ENCODE measurements at places on chromosomes 4 and X.

DNA sequence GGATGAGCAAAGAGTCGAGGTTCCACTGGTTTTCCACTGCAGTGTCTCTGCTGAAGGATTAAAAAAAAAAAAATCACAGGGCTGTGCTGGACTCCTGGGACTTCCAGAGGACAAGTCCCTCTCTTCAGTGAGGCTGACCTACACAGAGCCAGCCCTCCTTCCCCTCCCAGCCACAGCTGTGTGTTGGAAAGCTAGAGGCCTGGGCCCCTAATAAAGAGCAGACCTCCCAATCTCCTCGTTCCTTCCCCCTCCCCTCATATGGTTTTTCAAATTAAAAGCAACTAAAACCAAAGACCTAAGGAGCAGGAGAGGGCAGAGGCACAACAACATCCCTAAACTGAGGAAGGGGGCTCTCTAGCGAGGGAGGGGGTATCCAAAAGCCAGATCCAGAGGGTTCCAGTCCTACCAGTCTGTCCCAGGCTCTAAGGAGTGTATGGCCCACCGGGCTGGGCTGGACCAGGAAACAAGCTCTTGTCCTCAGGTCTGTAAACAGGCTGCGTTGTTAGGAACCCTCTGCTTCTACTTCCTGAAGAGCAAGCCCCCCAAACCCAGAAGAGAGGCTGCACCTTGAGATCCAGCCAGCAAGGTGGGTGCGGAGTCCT is 4.0 kb upstream of the PDGFRA start:
- DNase-seq: no peak

DNA sequence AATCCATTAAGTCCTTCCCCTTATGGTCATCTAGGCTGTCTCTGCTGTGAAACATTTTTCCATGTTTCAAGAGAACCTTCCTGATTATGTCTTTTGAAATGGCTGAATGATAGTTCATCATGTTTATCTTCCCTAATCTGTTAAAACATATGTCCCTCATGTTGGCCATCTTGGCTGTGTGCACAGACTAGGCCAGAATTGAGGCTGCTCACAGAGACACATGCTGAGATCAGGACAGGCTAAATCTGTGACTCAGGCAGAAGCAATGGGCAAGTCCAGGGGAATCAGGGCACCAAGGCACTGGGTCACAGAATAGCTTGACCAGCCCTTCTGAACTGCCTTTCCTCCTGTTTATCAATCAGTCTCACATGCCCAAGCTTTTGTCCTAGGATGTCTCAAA is 78.3 kb downstream of the FHDC1 start:
- DNase-seq: no peak

DNA sequence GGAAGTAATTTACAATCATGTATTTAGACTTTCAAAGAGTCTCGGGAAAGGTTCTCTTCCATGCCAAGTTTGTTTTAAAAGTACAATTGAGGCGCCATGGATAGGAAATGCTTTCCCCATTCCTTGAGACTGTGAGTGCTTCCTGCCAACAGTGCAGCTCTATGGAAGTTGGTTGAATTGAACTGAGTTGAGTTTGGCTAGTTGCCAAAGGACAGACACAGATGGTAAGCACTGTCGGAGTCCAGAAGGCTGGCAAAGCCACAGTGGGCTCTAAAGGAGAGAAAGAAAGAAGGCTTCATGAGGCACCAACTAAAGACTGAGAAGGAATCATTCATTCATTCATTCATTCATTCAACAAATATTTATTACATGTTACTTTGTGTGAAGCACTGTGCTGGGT is 4.3 kb upstream of the KCNE5 start:
- DNase-seq: no peak

GRCh38 chr4:18394656-18395055 is 373.1 kb upstream of the LCORL start:
- no peak for DNase-seq

DNA sequence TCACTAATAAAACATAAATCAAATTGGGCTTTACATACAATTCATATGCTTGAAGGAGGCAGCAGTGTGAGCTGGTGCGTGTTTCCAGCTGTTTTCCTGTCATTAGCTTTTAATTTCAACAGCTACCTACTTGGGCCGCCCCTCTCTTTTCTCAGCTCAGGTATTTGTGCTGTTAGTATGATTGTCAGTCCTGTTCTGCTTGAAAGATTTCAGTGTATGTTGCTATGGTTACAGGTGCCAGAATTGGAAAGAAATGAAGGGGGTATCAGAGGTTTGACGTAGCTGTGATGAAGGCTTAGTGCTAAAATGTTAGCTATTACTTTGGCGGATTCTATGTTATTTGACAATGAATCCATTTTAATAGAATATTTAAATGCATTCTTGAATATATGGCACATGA is 440.3 kb downstream of the ZIC3 start:
- no peak for DNase-seq

GRCh38 chrX:37578045-37578444 is 6.6 kb downstream of the LANCL3 start:
- DNase-seq: no peak

GRCh38 chr4:168509786-168510185 is 12.9 kb downstream of the PALLD start:
- DNase-seq: no peak

DNA sequence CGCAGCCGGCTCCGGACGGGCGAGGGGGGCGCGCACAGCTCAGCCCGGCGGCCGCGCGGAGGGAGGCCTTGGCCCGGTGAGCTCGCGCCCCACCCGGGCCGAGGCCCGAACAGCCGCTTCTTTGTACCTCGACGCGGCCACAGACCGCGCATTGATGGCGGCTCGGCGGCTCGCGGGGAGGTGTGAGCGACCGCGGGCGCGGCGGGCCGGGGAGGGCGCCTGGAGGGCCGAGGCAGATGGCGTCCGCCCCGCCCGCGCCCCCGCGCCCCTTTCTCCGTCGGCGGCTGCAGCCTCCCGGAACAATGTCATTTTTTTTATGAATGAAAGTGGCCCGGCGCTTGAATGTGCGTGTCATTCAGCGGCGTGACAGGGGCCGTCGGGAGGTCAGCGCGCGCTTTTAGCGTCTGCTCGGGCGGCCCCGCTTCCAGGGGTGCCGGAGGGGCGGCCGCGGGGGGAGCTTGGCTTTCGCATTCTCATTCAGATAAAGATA is 1.8 kb downstream of the FGFR3 start:
- DNase-seq: no peak

GRCh38 chrX:20530406-20530921 is 263.8 kb upstream of the RPS6KA3 start:
- peak; percentile 23 for DNase-seq

DNA sequence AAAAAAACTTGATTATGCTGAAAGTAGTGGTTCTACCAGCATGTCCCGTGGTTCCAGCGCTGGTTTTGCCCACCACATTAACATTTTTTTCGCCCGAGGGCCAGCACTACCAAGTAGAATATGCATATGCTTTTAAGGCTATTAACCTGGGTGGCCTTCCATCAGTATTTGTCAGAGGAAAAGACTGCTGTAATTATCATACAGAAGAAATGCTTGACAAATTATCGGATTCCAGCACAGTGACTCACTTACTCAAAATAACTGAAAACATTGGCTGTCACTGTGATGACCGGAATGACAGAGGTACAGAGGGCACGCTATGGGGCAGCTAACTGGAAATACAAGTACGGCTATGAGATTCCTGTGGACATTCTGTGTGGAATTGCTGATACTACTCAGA is 34.6 kb downstream of the PRPS2 start:
- no peak for DNase-seq

GRCh38 chrX:39144956-39145355 is 343.7 kb downstream of the MID1IP1 start:
- no peak for DNase-seq

DNA sequence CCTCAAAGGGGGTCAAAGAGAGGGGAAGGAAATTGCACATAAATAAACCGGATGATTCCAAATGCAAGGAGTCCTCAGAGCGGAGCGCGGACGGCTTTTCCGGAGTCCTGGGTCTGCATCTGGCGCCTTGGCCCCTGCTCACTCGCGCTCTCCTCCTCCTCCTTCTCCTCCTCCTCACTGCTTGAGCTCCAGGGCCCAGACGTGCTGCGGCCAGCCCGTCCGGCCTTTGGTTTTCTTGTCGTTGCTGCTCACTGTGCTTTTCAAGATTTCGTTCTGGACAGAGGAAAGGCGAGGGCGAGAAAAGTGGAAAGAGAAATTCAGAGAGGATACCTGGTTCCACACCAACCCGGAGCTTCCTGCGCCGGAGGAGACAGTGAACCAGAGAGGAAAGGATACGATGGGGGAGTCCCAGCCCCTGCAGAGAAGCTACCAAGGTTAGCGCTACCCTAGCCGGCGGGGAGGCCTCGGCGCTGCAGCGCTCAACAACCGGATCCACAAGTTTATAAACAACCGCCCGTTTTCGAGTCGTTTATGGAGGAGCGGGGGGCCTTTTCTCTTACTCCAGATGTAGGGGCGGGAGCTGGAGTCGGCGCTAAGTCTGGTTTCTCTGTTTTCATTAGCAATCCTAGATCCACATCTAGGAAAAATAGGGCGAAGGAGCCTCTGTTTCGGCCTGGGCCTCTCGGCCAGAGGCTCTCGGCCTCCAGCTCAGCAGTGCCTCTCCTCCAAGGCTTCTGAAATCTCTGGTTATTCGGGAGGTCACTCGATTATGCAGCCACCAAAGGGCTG is 2.7 kb downstream of the HAND2 start:
- no peak for DNase-seq

- no peak for DNase-seq
Observed at GRCh38 chr4:8919651-8920288, 48.1 kb upstream of the HMX1 start.

DNA sequence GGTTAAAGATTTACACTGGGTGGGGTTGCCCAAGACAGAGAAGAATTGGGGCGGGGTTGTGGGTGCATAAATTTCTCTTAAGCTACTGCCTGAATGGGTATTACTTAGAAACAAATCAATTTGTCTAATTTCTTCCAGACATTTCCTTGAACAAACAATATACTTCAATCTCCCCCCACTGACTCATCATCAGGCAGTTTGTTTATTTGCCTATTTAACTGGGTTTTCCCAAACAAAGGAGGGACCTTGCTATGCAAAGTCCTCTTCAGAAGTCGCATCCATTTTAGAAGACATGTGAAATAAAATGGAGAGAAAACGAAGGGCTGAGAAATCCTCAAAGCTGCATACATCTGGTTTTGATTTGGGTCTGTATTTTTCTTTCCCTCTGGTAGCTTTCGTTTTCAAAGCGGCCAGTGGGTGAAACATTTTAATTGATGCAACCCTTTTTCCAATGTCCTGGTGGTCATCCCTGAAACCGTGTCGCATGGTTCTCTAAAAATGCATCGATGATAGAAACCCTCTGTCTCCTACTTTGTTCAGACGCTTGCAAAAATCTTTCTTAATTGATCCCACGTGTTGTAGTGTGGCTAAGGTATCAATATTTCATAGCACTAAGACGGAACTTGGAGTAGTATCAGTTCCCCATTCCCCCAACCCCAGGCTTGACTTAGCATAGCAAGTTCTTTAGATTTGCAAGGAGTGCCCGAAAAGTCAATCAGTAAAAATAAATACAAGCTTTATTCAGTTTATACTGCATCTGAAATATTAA is 115.1 kb upstream of the MXRA5 start:
- no peak for DNase-seq

DNA sequence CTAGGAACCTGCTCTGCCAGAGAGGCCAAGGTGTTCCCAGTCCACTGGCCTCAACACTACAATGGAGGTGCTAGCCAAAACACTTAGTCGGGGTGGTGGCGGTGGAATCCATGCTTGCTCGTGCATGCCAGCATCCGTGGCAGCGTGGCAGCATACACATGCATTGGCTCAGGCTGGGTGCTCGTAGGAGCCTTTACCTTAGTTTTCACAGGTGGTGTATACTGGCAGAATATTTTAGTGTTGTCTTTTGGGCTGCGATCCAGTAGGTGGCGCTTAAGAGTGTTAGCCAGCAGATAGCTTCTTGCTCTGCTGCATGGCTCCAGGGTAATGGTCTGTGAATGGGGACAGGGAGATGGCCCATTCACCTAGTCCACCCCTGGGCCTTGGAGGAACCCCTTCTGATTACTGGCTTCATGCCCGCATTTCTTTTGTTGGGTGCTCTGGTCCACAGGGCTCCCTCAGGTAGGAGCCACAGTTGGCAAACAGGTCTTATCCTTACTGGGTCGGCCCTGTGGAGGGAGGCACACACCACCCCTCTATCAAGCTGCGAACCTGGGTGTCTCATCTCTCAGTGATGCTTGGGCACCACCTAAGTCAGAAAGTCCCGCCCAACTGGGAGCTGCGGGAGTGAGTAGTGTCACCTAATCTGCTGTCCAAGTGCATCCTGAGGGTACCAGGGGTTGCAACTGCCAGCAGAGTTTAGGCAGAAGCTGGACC is 40.0 kb downstream of the RIPPLY1 start:
- DNase-seq: no peak

Measured in NCI-H187 (cell line).